Astrocyte (in vitro differentiated cells and primary cell): ENCODE measurements at places on chromosomes 13 and 19. TPM values are rescaled to one million over a fixed set of nuclear protein-coding genes. Genes with fewer than 3 reads are reported as not detected.

- H3K4me3 ChIP-seq: no peak overlapping the region
- H3K36me3 ChIP-seq: no peaks in the 10 kb centered on the region
- peaks cover 2% of the 10 kb centered on the region for H3K27me3 ChIP-seq
- H3K4me1 ChIP-seq: peaks cover 10% of the 10 kb centered on the region
Observed at GRCh38 chr13:41500511-41500910, 43.2 kb downstream of the RGCC start.

DNA sequence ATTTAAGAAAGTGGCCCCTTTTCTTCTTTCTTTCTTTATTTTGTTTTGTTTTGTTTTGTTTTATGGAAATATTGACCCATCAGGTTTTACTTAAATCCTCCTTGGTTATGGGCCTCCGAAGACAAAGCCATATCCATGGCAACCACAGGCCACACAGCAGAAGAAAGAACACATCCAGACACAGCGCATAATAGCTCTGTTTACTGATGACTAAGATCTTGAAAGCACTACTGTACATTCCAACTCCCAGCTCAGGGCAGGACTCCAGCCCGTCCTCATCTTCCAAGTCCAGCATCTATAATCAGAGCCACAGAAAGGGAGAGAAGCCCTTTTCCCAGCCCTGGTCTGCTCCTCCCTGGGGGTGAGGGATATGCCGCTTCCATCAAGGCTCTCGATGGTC is 84.3 kb downstream of the NUFIP1 start:
- peak overlapping the region; percentile 56 for H3K27ac ChIP-seq
- no peaks in the 10 kb centered on the region for H3K27me3 ChIP-seq
- no peak overlapping the region for H3K4me3 ChIP-seq

DNA sequence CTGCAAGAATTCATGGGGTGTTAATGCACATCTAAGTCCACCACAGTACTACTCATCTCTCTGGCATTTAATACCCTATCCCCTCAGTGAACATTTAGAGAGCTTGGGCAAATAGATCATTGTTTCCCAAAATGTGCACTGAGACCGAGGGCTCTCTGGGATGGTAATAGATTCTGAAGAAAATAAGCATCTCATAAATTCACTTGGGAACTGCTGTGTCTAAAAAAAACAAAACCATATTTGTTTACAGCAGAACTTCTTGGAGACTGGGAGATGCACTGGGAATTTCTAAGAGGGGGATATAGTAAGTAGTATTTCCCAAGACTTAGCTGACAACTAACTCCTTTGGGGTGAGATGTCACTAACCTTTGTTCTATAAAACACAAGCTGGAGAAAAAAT is 58.4 kb downstream of the ENOX1 start:
- no peaks in the 10 kb centered on the region for H3K4me1 ChIP-seq
- no peak overlapping the region for H3K4me3 ChIP-seq
- DNase-seq: no peak
- no peaks in the 10 kb centered on the region for H3K36me3 ChIP-seq

DNA sequence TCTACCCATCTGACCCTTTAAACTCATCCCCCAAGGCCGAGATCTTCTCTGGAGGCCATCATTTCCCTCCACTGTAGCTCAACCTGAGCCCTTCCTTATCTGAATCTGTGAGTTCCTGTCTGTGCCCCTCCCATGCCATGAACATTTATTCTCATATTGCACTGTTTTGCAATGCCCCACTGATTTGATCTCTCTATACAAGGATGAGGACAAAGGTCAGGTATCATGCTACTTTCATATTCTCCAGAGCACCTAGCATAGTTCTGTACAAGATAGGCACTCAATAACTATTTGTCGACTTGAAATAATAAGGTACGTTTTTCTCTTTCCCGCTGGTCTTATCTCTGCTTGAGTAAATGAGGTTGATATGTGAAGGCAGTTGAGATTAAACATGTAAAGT is 135.5 kb downstream of the KLF5 start:
- no peaks in the 10 kb centered on the region for H3K36me3 ChIP-seq
- H3K27me3 ChIP-seq: no peaks in the 10 kb centered on the region
- no peaks in the 10 kb centered on the region for H3K4me1 ChIP-seq
- no peak overlapping the region for H3K27ac ChIP-seq

DNA sequence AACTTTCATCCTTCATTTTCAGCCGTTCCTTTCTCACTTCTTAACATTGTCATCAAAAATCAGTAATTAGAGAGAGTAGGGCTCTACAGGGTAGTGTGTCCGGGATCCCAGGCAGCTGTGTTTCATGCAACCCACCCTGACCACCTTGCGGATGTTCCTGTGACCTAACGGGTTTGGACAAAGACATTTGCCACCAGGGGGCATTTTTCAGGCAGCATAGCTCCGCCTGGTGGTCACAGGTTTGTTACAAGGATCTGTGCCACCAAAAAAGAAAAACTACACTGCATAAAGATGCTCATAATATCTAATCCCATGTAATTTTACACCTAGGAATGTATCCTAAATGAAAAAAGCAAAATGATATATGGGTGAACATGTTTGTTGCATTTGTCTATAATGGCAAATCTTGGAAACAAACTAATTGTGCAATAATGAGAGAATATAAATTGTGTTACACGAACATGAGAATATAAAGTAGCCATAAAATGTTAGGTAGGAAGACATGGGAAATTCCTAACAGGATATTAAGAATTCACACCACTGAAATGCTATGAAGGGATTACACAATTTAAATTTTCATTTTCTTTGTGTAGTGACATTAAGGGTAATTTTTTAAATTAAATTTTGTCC is 123.0 kb downstream of the SLC7A1 start:
- H3K4me3 ChIP-seq: no peak overlapping the region
- H3K27ac ChIP-seq: no peak overlapping the region
- peak; percentile 46 for DNase-seq

GRCh38 chr19:16612636-16613035 is 15.4 kb downstream of the MED26 start:
- no peak overlapping the region for H3K4me3 ChIP-seq
- H3K27ac ChIP-seq: no peak overlapping the region
- DNase-seq: no peak
- no peaks in the 10 kb centered on the region for H3K4me1 ChIP-seq

- H3K27me3 ChIP-seq: no peaks in the 10 kb centered on the region
- peak; percentile 53 for DNase-seq
- H3K4me1 ChIP-seq: no peaks in the 10 kb centered on the region
- H3K36me3 ChIP-seq: peaks cover 39% of the 10 kb centered on the region
- H3K27ac ChIP-seq: no peak overlapping the region
Observed at GRCh38 chr13:45521297-45521696, 56.6 kb downstream of the COG3 start.

DNA sequence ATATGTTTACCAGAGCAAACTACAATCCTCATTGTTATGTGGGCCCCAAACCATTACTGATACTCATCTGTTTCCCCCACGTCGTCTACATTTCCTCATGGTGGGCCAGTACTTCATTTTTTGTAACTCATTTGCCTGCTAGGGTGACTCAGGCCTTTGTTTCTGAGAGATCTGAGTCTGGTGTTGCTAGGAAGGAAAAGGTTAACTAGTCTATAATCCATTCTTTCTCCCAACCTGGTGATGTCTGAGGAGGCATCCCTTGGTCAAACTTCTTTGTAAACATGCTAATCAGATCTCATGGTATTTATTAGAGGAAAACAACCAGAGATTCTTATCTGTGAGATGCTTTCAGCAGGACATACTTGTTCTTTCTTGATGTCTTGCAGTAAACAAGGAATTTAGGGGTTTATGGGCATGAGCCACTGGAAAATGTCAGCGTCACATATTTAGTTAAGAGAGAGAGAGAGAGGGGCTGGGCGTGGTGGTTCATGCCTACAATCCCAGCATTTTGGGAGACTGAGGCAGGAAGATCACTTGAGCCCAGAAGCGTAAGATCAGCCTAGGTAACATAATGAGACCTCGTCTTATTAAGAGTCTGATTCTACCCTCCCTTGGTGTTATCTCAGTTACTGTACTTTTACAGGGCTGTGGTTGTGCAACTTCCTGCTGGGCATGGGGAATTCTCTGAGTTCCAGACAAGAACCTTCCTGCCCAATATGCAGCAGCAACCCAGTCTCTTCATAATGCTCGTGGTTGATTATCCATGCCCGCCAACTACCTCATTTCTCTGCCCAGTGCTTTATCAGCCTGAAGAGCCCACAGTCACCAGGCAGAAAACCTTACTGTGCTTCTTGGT is 9.7 kb upstream of the DPRX start:
- no peak for DNase-seq
- no peaks in the 10 kb centered on the region for H3K4me1 ChIP-seq
- H3K4me3 ChIP-seq: no peak overlapping the region

GRCh38 chr13:61463024-61463423 is 47.4 kb upstream of the PCDH20 start:
- H3K4me3 ChIP-seq: no peak overlapping the region
- H3K27me3 ChIP-seq: no peaks in the 10 kb centered on the region
- H3K4me1 ChIP-seq: no peaks in the 10 kb centered on the region
- DNase-seq: no peak
- H3K36me3 ChIP-seq: no peaks in the 10 kb centered on the region

- no peak overlapping the region for H3K27ac ChIP-seq
- H3K4me1 ChIP-seq: no peaks in the 10 kb centered on the region
- H3K27me3 ChIP-seq: no peaks in the 10 kb centered on the region
- no peak for DNase-seq
- H3K4me3 ChIP-seq: no peak overlapping the region
Observed at GRCh38 chr19:44597131-44597491, 16.3 kb upstream of the IGSF23 start.

DNA sequence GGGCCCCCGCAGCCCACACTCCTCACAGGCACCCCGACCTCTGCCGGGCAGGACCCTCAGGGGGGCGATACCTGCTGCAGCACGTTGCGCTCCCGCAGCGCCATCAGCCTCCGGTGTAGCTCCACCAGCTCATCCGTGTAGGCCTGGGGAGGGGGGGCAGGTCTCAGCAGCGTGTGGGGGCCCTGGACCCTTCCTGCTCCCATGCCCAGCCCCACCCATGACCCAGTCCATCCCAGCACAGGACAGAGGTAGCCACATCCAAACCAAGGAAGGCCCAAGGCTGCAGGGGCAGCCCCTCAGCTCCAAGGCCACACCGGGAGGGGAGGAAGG is 66.5 kb downstream of the MLLT1 start:
- no peak overlapping the region for H3K27ac ChIP-seq
- H3K4me1 ChIP-seq: peaks cover 9% of the 10 kb centered on the region
- no peak overlapping the region for H3K4me3 ChIP-seq
- no peak for DNase-seq

- no peak for DNase-seq
- no peaks in the 10 kb centered on the region for H3K36me3 ChIP-seq
- H3K4me1 ChIP-seq: no peaks in the 10 kb centered on the region
- H3K4me3 ChIP-seq: no peak overlapping the region
- no peak overlapping the region for H3K27ac ChIP-seq
Observed at GRCh38 chr19:54660964-54661363, 1.8 kb upstream of the LILRB4 start.

GRCh38 chr19:35755131-35755549 is 1.7 kb downstream of the HSPB6 start:
- peaks cover 5% of the 10 kb centered on the region for H3K36me3 ChIP-seq
- no peak for DNase-seq
- peak overlapping the region; percentile 99 for H3K27ac ChIP-seq
- peaks cover 35% of the 10 kb centered on the region for H3K4me1 ChIP-seq
- H3K27me3 ChIP-seq: no peaks in the 10 kb centered on the region

GRCh38 chr13:24267274-24267673 is 42.1 kb upstream of the C1QTNF9 start:
- H3K36me3 ChIP-seq: no peaks in the 10 kb centered on the region
- DNase-seq: no peak
- H3K4me3 ChIP-seq: no peak overlapping the region
- no peaks in the 10 kb centered on the region for H3K27me3 ChIP-seq
- peaks cover 20% of the 10 kb centered on the region for H3K4me1 ChIP-seq

DNA sequence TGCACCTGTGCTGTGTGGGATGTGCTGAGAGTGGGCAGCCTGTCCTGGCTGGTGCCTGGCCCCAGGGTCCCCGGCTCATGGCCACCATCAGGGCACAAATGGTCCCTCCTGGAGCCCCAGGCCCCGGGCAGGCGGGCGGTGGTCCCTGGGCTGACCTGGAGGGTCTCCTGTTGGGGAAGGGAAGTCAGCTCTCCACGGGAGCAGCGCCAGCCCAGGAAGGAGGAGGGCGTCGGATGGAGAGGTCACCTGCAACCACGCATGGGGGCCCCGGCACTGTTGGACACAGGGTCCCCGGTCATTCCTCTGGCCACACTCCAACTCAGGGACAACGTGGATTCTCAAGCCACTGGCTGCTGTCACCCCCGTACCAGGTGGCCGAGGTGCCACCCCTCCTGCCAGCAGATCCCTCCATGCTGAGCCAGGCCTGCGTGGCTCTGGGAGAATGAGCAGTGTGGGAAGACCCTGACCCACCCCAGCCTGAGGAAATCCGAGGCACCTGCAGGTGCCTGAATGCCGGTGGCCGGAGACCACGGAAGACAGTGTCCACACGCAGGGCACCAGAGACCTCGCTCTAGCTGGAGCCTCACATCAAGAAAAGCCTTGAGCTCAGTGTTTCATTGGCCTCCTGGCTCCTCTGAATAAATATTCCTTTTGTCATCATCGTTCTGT is 13.5 kb downstream of the LMNB2 start:
- H3K4me1 ChIP-seq: no peaks in the 10 kb centered on the region
- H3K27me3 ChIP-seq: no peaks in the 10 kb centered on the region
- no peak overlapping the region for H3K27ac ChIP-seq
- DNase-seq: no peak

DNA sequence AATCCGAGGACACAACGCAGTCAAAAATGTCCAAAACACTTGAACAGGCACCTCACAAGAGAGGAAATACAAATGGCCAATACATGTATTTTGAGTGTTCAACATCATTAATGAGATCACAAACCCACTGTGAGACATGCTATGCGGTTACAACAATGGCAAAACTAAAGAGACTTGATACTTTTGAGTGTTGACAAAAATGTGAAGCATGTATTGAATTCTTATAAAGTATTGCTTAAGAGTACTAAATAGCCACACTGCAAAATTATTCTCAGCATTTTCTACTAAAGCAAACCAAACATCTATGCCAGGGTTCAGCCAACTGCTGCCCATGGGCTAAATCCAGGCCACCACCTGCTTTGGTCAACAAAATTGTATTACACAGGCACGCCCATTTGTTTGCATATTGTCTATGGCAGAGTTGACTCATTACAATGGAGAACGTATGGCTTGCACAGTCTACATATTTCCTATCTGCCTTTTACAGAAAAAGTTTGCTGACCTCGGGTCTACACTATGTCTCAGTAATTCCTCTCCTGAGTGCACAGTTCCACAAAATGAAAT is 135.3 kb downstream of the B3GLCT start:
- no peaks in the 10 kb centered on the region for H3K4me1 ChIP-seq
- no peak overlapping the region for H3K4me3 ChIP-seq
- H3K27me3 ChIP-seq: no peaks in the 10 kb centered on the region
- no peak for DNase-seq
- H3K27ac ChIP-seq: no peak overlapping the region

DNA sequence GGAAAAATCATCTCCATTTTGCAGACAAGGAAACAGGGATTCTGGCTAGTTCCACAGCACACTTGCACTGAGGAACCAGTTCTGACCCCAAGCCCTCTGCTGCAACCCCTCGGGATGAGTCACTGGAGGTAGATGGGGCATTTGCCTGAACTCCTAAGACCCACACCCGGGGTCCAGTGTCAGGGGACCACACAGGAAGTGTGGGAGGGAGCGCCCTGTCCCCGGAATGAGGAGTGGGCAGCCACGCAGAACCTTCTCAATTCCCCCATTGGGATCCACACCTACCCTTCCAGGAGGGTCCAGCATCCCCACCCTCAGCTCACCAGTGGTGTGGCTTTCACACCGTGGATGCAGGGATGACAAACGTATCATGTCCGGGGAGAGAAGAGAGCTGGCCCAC is 62.7 kb downstream of the TSHZ3 start:
- no peaks in the 10 kb centered on the region for H3K27me3 ChIP-seq
- no peak overlapping the region for H3K27ac ChIP-seq
- no peaks in the 10 kb centered on the region for H3K36me3 ChIP-seq
- peaks cover 2% of the 10 kb centered on the region for H3K4me1 ChIP-seq
- H3K4me3 ChIP-seq: no peak overlapping the region

Gene TMEM238
- 1.4 and 2.1 TPM in 2 replicates for total RNA-seq

Gene FOXO1
- 8.8 and 10.4 TPM in 2 replicates for total RNA-seq

Gene ZSCAN4
- 0.43 and 1.2 TPM in 2 replicates for total RNA-seq

Gene ADGRE3
- not detected in 2 replicates for total RNA-seq

Gene LRRC25
- not detected in 2 replicates for total RNA-seq
